ENCODE measurements at places on chromosomes 7 and 10.

DNA sequence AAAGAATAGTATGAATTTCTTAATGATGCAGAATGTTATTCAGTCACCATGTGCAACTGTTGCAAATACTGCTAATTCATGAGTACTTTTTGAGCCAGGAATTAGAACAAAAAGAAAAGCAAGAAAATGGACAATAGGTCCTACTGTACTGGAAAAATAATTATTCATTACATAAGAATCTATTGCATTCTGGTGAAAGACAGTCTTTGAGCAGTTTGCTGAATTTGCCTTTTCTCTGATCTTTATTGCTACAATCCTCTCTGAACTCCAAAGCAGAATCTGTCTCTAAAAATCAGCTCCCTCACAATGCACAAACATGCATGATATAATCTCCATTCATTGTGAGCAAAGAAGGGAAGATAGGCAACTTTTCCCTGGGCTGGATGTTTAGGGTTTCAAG, 12.8 kb downstream of the IFIT2 start:
- H3K27ac ChIP-seq: no peak overlapping the region
- no peaks in the 10 kb centered on the region for H3K27me3 ChIP-seq
- no peaks in the 10 kb centered on the region for H3K4me1 ChIP-seq
- DNase-seq: no peak
- no peaks in the 10 kb centered on the region for H3K36me3 ChIP-seq

DNA sequence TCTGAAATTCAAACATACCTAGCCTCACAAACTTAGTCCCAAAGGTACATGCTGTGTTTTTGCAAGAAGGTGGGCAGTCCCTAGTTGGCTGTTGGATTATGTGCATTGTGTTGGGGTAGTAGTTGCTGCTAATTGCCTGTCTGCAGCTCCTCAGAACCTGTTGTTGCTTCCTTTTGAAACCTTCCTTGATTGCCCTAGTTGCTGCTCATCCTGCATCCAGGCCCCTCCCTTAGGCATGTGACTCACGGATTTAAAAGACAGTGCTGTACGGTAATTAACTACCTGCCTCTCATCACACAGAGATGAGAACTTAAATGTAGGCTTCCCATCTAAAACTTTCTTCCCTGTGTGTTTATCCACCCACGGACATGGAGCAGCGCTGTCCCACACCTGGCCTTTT, 67.7 kb downstream of the BMPR1A start:
- H3K27me3 ChIP-seq: no peaks in the 10 kb centered on the region
- peaks cover 8% of the 10 kb centered on the region for H3K4me1 ChIP-seq
- H3K4me3 ChIP-seq: no peak overlapping the region
- H3K36me3 ChIP-seq: no peaks in the 10 kb centered on the region
- no peak overlapping the region for H3K27ac ChIP-seq

DNA sequence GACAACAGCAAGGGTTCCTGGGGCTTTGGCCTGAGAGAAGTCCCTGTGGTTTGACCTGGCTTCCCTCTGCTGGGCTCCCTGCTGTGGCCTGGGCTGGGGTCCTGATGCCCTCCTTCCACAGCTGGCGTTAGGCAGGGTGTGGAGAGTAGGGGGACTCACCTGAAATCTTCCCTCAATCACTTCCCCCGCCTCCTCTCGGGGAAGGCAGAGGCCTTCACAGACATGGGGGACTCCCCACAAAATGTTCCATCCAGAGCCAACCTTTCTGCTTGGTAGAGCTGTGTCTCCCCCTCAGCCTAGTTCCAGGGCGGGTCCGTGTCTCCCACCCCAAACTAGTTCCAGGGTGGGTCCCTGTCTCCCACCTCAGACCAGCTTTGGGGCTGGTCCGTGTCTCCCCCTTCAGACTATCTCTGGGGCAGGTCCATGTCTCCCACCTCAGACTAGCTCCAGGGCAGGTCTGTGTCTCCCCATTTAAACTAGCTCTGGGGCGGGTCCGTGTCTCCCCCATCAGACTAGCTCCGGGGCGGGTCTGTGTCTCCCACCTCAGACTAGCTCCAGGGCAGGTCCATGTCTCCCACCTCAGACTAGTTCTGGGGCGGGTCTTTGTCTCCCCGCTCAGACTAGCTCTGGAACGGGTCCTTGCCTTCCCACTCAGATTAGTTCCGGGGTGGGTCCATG, 2.2 kb downstream of the PVRIG start:
- H3K4me3 ChIP-seq: no peak overlapping the region
- H3K27me3 ChIP-seq: no peaks in the 10 kb centered on the region
- no peak for DNase-seq
- no peaks in the 10 kb centered on the region for H3K4me1 ChIP-seq
- no peaks in the 10 kb centered on the region for H3K36me3 ChIP-seq
- no peak overlapping the region for H3K27ac ChIP-seq

DNA sequence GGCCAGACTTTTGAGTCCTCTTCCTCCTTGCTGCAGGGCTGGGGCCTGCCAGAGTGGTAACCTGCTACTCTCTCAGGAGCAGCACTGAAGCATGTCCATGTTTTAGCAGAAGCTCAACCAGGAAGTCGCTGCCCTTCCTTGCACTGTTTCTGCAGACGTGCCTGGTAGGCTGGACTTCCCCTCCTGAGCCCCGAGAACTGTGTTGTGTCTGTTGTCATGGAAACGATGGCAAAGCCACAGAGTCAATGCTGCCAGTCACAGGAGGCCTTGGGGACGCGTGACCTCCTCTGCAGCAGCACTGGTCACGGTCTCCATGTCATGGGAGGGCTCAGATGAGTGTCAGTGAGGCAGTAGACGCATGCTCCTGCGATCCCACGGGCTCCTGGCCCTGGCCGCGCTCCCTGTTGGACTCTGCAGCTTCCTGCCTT, 145.5 kb downstream of the FANK1 start:
- H3K27me3 ChIP-seq: no peaks in the 10 kb centered on the region
- no peak overlapping the region for H3K4me3 ChIP-seq
- no peaks in the 10 kb centered on the region for H3K36me3 ChIP-seq
- peaks cover 5% of the 10 kb centered on the region for H3K4me1 ChIP-seq

- no peaks in the 10 kb centered on the region for H3K27me3 ChIP-seq
- no peak overlapping the region for H3K4me3 ChIP-seq
- no peaks in the 10 kb centered on the region for H3K4me1 ChIP-seq
- DNase-seq: no peak
- no peaks in the 10 kb centered on the region for H3K36me3 ChIP-seq
These were observed 18.0 kb downstream of the SEMA3C start for GRCh38 chr7:80900583-80901576.

- H3K27ac ChIP-seq: no peak overlapping the region
- peaks cover 4% of the 10 kb centered on the region for H3K4me1 ChIP-seq
- DNase-seq: no peak
- no peaks in the 10 kb centered on the region for H3K27me3 ChIP-seq
- no peak overlapping the region for H3K4me3 ChIP-seq
- no peaks in the 10 kb centered on the region for H3K36me3 ChIP-seq
These were observed 168.1 kb downstream of the FAM107B start for GRCh38 chr10:14606633-14607032.

GRCh38 chr7:5388273-5388901, 35.2 kb downstream of the TNRC18 start:
- peaks cover 1% of the 10 kb centered on the region for H3K36me3 ChIP-seq
- no peak overlapping the region for H3K27ac ChIP-seq
- no peaks in the 10 kb centered on the region for H3K27me3 ChIP-seq
- H3K4me3 ChIP-seq: no peak overlapping the region
- no peak for DNase-seq

Measured in mesendoderm (in vitro differentiated cells).